Keratinocyte (primary cell): ENCODE measurements at places on chromosomes 12 and 14.

DNA sequence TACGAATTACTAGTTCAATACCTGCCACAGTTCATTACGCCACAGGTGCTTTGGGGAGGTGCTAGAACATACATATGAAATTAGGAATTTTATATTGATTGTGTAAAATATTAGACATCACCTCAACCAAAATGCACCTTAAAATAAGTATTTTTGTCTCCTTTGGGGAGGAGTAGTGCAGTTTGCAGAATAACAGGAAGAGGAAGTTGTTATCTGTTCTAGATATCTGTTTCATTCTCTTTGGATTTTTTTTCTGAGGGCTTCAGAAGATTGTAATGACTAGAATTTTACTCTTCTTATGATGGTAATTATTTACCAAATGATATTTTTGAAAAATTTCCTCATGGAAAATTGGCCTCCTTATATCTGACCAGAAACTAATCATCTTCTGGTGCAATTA lies 9.9 kb upstream of the GYS2 start:
- DNase-seq = no peak

DNA sequence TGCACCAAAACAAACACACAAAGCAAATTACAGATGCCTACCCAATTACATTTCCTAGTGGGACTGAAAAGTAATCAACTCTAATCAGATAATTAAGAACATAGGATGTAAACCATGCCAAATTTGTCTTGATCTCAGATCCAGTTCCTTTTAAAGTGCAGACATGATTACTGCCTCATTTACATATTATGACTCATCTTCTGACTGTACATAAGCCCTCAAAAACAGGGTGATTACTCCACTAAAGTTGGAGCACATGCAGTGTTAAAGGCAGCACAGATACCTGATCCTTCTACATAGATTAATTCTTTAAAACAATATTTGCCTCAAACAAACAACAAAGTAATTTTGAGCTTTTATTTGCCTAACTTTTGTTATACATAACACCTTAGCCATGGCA lies 337.2 kb downstream of the RPS29 start:
- DNase-seq = no peak

DNA sequence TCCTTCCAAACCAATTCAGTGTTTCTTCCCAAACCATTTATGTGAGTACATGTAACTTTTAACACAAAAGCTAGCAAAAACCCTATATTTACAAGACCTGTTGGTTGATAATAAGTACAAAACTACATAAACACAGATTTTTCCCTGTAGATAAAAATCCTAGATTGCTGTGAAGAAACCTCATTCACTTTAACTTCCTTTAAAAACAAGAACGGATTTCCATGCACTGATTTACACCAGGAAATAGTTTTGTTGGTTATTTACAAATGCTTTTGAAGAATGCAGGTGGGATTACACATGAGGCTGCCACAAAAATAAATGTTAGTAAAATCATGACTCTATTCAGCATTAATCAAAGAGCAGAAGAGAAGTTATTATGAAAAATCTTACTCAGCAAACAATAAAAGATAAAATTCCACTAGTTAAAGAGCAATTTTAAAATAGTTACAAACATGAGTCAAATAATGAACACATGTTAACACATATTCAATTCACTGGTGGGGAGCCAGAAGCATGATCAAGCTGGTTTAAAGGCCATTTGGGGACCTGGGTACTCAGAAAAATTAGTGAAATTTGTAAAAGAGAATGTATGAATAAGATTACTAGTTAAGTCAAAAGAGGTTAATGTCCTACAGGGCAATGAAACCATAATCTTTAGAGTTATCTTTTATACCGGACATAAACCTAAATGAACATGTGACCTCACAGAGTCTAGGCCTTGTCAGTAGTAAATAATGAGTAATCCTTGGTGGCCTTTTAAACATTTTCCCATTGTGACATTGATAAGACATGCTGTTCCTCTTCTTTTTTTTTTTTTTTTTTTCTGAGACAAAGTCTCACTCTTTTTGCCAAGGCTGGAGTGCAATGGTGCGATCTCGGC lies 79.9 kb downstream of the PHLDA1 start:
- DNase-seq = no peak

DNA sequence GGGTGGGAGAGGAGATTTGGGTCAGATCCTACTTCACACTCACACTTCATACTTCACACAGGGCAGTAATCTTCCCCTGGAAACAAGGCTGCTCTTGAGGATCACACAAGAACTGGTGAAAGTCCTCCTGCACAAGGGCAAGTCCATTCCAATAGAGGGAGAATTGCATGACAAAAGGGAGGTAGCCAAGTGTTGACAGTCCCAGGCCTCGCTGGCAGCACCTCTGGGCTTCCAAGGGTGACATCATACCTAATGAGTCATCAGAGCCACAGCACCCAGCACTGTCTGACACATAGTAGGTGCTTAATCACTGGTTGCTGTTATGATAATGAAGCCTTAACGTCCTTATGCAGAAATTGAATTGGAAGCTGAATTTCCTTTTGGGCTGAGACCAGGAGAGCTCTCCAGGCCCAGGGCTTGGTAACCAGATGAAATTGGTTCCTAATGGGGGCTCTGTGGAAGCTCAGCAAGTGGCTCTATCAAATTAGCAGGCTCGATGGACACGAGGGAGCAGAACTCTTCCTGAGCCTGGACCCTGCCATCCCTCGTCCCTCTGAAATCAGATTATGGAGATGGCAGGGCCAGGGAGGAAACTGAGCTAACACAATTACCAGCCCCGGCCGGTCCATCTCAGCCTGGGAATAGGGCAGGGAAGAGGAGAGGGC lies 58.8 kb upstream of the ACTN1 start:
- DNase-seq = no peak

DNA sequence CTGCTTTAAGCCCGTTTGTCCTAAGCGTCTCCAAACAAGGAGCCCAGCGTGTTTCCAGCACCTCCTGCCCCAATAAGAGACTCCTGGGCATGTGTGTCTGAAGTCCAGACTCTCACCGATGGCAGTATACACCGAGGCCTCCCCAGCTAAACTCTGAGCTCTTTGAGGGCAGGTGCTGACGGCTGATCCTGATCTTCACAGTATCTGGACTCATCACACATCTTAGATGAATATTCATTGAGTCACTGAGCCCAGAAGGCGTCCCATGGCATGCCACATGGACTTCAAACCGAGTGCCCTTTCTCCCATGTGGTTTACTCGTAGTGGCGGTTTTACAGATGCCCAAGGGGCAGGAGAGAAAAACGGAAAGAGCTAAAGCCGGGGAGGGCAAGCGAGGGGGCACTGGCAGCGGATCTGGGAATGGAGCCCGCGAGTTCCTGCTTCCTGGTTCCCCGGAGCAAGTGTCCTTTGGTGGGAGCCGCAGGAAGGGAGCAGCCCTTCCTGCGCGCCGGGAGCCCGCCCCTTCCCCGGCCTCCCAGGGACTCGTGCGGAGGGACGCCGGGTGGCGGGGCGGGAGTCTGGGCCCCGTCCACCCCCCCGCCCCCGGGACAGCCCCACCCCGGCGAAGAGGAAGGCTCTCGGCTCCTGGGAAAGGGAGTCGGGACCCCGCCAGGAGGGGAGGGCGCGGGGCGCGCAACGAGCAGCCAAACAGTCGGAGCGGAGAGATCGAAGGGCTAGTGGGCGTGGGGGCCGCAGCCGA lies 585 bp upstream of the TEAD4 start:
- DNase-seq = peak; percentile 64

DNA sequence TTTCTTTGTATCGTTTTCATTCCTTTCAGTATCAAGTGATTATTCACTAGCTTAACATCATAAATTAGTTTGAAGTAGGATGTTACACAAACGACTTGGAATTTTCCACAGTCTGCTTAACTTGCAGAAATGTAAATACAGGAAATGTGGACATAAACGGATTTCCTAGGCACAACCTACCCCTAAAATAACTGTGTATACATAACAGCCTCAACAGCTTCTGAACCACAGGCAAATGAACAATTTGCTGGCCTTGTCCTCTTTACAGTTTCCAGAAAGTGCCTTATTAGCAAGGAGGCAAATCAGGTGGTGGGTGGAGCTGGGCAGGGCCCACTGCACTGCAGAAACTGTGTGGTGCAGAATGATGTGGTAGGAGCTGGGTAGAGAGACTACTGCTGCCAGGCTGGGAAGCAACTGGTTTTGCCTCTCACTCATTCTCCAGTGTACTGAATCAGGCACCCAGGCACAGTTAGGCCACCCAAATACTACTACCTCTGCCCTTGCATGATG lies 14.1 kb downstream of the DRAM1 start:
- DNase-seq = no peak

DNA sequence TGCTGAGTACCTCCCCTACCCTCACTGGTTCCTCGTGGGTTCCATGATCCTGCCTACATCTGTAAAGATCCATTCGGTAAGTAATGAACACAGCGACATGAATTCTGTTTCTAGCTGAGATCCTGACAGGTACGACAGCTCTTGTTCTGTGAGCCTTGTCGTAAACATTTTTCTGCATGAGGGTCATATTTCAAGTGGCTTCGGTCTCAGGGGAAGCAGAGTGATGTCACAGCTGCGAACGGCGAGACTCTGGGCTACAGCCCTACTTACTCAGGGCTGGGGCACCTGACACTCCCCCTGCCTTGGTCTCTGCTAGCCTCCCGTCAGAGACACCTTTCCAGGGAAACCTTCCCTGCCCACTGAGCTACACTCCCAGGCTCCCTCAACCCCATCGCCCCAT lies 85.8 kb downstream of the RBM19 start:
- no peak for DNase-seq

DNA sequence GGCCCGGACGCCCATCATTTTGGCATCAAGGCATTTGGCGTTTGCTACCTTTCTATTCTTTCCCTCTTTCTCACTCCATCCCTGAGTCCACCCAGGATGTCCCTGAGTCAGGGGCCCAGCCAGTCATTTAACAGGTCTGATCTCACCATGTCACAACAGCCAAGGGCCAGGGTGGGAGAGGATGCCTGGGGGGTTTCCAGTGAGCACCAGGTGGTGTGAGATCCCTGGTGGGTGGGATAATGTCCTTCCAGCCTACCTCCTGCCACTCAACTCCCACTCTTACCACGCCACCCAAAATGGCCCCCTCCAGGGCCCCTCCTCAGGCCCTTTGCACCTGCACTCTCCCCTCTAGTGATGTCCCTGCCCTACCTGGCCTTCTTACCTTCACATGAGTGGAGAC lies 310.8 kb downstream of the BCL11B start:
- no peak for DNase-seq

DNA sequence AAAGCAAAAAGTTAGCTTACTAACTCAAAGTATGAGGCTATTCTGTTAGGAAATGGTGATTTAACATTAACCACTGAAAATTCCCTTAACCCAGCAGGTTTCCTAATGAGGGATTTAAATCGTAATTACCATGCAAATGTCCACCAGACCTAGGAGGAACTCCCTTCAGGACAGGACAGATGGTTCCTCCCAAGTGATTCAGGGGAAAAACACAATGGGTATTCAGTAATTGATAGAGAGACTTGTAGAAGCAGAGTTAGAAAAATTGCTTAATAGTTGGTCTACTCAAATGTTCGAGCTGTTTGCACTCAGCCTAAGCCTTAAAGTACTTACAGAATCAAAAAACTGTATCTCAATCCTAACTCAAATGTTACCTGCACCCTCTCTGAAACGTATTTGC lies 21.6 kb downstream of the RERGL start:
- no peak for DNase-seq

GRCh38 chr12:93763746-93764147 lies 86.6 kb downstream of the CRADD start:
- DNase-seq = no peak

DNA sequence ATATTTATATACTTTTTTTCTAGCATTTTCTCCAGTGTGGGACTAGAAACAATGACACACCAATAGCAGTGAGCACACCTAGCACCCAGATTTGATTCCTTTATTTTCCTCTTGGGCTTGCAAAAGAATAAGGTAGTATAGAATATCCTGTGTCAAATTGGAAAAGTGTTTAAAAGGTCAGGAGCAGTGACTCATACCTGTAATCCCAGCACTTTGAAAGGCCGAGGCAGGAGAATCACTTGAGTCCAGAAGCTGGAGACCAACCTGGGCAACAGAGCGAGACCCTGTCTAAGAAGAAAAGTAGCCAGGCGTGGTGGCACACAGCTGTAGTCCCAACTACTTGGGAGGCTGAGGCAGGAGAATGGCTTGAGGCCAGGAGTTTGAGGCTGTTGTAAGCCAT lies 53.8 kb upstream of the SGPP1 start:
- DNase-seq = no peak
